A673 (cell line): ENCODE measurements at places on chromosomes 6 and 20. TPM values are rescaled to one million over a fixed set of nuclear protein-coding genes. Genes with fewer than 3 reads are reported as not detected.

Gene PLCB4
- 4.7 and 6.2 TPM in 2 replicates for total RNA-seq

DNA sequence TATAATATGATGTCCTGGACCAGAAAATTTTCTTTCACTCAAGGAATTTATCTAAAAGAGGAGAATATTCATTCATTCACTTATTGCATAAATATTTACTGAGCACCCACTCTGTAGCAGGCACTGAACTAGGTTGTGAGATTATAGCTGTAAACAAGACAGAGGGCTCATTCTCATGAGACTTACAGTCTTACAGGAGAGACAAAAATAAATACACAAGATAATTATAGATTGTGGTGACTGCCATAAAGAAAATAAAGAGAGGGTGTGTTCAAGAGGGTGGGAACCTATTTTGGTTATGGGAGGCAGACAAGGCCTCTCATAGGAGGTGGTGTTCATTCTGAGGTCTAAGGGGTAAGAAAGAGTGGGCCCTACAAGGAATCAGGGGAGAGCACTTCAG lies 109.9 kb upstream of the SUPT3H start:
- no peak for DNase-seq
- H3K4me1 ChIP-seq: peaks cover 10% of the 10 kb centered on the region
- H3K36me3 ChIP-seq: no peaks in the 10 kb centered on the region
- H3K27ac ChIP-seq: no peak overlapping the region

DNA sequence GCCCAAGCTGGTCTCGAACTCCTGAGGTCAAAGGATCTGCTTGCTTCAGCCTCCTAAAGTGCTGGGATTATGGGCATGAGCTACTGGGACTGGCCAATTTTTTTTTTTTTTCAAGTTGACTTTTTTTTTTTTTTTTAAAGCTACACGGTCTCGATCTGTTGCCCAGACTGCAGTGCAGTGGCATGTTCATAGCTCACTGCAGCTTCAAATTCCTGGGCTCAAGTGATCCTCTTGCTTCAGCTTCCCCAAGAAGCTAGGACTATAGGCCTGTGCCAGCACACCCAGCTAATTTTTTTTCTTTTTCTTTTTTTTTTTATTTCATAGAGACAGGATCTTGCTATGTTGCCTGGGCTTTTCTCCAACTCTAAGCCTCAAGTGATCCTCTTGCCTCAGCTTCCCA lies 59.5 kb downstream of the NCOA3 start:
- H3K27ac ChIP-seq: no peak overlapping the region
- H3K27me3 ChIP-seq: no peaks in the 10 kb centered on the region
- DNase-seq: no peak
- H3K36me3 ChIP-seq: no peaks in the 10 kb centered on the region

GRCh38 chr6:165191461-165191860 lies 117.9 kb downstream of the C6orf118 start:
- no peak overlapping the region for H3K27ac ChIP-seq
- H3K27me3 ChIP-seq: no peaks in the 10 kb centered on the region
- DNase-seq: no peak
- no peaks in the 10 kb centered on the region for H3K4me1 ChIP-seq
- H3K36me3 ChIP-seq: no peaks in the 10 kb centered on the region
- H3K4me3 ChIP-seq: no peak overlapping the region

DNA sequence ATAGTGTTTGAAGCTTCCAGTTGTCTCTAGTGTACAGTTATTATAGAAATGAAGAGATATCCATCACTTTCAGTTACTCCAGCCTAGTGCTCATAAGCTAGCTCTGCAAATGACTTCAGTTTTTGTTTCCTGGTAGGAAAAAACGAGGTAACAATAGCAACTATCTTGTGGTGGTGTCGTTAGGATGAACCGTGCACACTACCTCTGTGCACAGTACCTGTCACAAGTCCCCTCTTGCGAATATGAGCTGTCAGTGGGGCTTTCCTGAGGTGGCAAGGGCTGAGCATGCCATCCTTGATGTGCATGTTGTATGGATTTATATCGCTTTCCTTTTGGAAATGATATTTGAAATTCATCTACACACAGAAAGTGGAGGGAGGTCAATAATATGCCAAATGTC lies 151.8 kb downstream of the ARID1B start:
- no peaks in the 10 kb centered on the region for H3K36me3 ChIP-seq
- no peak overlapping the region for H3K27ac ChIP-seq
- no peaks in the 10 kb centered on the region for H3K27me3 ChIP-seq
- DNase-seq: no peak

GRCh38 chr20:17473659-17474058 lies 57.5 kb downstream of the BFSP1 start:
- no peak overlapping the region for H3K4me3 ChIP-seq
- DNase-seq: no peak
- H3K27me3 ChIP-seq: no peaks in the 10 kb centered on the region
- no peak overlapping the region for H3K27ac ChIP-seq
- no peaks in the 10 kb centered on the region for H3K36me3 ChIP-seq
- H3K4me1 ChIP-seq: no peaks in the 10 kb centered on the region

DNA sequence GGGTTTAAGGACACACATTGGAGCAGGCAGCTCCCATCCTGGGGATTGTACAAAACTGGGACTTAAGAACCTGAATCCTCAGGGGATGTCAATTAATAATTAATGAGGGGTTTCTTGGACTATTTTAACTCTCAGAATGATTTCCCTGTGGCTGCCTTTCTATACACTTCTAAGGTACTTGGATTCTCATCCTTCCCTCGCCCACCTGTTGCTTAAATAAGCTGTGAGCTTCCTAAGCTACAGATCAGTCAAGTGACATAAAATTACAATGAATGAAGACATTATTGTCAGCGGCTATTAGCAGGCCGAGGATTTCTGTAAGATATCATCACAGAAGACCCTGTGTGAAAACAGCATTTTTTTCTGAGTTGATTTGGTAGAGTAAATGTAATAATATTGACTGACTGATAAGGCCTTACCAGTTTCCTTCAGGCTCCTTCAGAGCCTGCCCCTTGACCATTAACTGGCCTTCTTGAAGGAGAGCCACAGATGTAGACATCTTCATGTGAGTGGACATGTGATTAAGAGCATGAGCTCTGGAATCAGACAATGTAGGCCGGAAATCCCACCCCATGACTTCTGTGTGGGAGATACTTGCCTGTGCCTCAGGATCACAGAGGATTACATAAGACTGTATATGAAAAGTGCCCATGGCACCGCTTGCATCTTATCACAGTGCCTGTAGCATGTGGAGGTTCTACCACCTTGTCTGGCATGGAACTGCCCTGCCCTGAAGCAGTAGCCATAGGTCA lies 101.7 kb downstream of the TULP4 start:
- DNase-seq: no peak
- no peaks in the 10 kb centered on the region for H3K36me3 ChIP-seq
- H3K27me3 ChIP-seq: no peaks in the 10 kb centered on the region
- H3K27ac ChIP-seq: no peak overlapping the region
- no peak overlapping the region for H3K4me3 ChIP-seq
